ENCODE measurements at places on chromosomes 1 and 21.

GRCh38 chr1:2192031-2192995 is 2.3 kb downstream of the FAAP20 start:
- DNase-seq = no peak

- DNase-seq = no peak
These were observed 217.5 kb downstream of the FAF1 start for GRCh38 chr1:50742523-50742922.

GRCh38 chr1:210944252-210944651 is 189.7 kb downstream of the KCNH1 start:
- no peak for DNase-seq

DNA sequence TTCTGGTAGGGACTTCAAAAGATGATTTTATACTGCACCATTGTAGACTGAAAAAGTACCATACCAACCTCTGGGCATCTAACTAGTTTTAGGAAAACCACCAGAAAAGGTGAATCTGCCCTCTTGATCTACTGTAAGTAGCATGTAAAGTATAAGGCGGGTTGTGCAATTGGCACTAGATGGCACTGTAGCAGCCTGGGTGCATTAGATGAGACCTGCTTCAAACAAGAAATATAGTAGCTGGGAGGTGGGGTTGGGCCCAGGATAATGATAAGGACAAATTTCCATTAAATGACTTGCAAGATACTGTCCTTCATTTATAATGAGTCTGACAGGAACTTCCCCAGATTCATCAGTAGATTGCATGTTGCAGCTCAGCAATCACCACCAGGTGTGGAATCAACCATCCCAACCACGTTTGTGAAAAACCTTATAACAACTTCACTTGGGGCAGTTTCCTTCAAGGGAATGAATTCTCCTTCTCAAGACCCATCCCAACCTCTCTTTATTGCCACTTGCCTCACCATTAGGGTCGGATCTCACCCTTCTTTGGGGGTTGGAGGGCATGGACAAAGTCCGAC is 37.3 kb upstream of the IL10 start:
- peak; percentile 63 for DNase-seq

DNA sequence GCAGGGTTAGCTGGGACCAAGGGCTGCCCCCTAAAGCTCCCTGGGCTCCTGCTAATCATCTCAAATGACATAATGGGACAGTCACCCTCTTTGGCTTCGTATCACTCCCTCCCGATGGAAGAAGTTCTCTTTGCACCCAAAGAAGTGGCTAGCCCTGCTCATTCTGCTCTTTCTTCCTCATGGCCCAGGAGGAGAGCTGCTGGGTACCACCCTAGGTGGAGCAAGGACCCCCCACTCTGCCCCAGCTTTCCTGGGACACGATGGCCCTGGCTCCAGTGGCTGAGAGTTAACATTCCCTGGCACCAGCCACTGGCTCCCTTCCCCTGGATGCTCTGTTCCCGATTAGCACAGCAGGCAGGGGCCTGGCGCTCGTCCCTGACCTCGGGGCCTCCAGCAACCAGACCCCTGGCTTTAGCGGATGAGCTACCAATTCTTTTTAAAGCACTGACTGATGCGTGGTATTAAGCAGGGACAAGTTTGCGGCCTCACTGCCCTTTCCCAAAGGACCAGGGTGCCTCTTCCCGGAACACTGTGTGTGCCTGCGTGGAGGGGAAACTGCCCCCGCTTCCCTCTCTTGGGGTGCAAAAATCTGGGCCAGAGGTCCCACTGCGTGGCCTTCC is 1.2 kb downstream of the MYOM3 start:
- no peak for DNase-seq

GRCh38 chr21:39867198-39867650 is at the start of gene PCP4:
Gene PCP4, plus strand, starts transcription at chr21:39867438. Its CDS starts 64 bp downstream, at chr21:39867502.
- DNase-seq = peak; percentile 47

DNA sequence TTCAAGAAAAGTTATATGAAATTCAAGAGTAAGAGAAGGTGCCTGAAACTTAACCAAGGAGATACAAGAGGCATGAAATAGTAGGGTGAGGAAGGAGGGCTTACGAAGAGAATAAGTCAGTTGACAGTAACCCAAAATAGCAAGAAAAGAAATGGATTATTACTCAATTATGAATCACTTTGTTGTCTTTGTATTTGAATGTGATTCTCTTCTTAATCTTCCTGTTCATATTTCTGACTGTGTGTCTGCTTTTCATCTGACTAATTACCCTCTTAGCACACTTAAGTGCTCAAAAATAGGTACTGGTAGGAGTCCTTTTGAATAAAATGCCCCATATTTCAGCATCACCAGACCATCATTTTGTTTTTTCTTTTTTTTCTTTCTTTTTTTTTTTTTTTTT is 39.4 kb downstream of the GLMN start:
- DNase-seq = no peak

GRCh38 chr1:184910691-184911091 is 63.6 kb downstream of the NIBAN1 start:
- peak; percentile 5 for DNase-seq

DNA sequence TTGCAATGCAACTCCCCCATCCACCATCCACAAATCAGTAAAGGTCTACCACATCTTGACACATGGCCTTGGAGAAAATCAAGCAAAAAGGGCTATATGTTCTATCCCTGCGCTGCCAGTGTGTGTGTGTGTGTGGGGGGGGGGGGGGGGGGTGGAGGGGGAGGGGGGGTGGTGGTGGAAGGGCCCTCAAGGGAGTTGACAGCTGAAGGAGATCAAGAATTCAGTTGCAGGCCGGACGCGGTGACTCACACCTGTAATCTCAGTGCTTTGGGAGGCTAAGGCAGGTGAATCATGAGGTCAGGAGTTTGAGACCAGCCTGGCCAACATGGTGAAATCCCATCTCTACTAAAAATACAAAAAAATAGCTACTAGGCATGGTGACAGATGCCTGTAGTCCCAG is 37.6 kb upstream of the CLIC4 start:
- DNase-seq = peak; percentile 24

GRCh38 chr1:206121269-206121668 is 4.1 kb upstream of the AVPR1B start:
- no peak for DNase-seq

GRCh38 chr1:91556556-91556955 is 55.9 kb downstream of the CDC7 start:
- no peak for DNase-seq

DNA sequence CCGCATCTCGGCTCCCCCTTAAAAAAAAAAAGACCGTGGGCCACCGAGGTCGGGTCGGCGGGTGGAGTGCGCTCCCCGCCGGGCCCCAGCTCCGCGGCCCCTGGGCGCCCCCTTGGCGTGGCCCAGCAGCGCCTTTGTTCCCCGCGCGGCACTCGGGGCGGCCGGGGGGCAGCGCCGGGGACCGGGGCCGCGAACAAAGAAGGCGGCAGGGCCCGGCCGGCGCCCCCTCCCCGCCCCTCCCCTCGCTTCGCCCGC is 571 bp downstream of the MARCKSL1 start:
- no peak for DNase-seq

All from NB4 (cell line).